ENCODE measurements at places on chromosomes 7 and 10. TPM values are rescaled to one million over a fixed set of nuclear protein-coding genes. Genes with fewer than 3 reads are reported as not detected.

The CHST15 gene
- 27.1 TPM for total RNA-seq

- DNase-seq = no peak
Measured at GRCh38 chr10:31419394-31420063, 100.5 kb downstream of the ZEB1 start.

GRCh38 chr10:91909117-91909677 is at the start of gene FGFBP3:
TSS of gene FGFBP3 (minus strand) at chr10:91909486. CDS start at chr10:91908969, 517 bp downstream.
- DNase-seq = no peak

- no peak for DNase-seq
Measured at GRCh38 chr10:11245981-11246590, 228.4 kb downstream of the CELF2 start.

The PTPN20 gene
- total RNA-seq = 12.7 TPM

DNA sequence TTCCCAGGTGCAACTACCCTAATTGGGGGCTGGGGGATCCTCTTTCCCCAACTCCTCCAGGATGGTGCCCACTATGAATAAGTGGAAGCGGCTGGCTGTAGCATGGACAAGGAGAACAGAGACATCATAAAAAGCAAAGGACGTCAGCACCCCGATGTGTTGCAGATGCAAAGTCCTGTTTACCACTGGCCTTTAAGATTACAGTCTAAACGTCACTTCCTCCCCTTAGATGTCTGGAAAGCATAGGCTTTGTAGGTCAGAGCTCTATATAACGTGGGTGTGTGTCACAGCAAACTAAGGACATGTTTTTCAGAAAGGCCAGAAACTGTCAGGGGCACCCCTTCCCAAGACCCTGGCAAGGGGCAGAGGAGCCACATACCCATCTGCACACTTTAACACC is 7.9 kb downstream of the COBL start:
- no peak for DNase-seq

GRCh38 chr7:131843898-131844331 is 287.5 kb upstream of the PODXL start:
- DNase-seq = peak; percentile 76

All from Caki2 (cell line).